ENCODE measurements at places on chromosomes 2 and 18.
A peak's percentile ranks its signal among the peaks of the same experiment; 100 is the strongest.

DNA sequence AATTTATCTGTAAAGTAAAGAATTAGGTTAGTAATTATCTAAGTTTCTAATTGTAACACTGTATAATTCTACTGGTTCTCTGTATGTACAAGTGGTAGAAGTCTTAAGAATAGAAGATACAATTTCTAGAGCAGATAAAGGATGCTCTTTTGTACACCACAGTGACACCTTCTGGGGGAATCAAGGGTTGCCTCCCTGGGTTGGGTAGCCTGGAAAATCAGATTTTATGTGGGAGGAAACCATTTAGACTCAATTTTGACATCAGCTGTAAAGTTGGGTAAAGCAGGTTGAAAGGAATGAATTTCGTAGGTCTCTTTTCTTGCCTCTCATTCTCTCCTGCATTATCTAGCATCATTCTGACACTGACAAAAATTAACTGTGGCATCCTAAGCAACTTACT, 354.8 kb downstream of the DCC start:
- DNase-seq: no peak

DNA sequence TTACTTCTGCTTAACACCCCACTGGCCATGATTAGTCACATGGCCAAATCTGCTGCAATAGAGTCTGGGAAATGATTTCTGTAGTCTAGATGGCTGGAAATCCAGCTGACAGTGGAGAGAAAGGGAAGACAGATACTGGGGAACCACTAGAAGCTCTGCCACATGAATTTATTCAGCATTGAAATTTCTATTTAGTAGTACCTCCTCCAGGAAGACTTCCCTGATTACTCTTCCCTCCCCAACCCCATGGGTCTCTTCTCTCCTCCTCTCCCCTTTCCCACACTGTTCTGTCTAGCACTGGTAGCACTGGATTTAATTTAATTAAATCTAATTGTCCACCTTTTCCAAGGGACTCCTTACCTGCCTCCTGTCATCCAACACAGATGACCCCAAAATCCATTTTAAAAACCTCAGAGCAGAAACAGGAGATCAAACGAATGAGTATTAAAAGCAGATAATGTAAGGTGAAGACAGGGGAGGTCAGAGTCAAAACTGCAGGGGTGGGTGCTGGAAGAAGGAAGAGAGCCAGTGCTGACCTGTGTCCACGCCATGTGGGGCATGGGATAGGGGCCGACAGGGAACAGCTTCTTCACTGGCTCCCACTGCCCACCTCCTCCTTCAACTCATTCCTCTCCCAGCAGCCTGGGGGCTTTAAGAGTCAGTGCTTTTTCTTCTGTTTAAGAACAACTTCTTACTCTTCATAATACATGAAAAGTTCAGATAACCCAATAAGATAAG, 169.2 kb upstream of the HS6ST1 start:
- peak; percentile 46 for DNase-seq

- DNase-seq: no peak
Observed at GRCh38 chr18:22300665-22301636, 116.8 kb downstream of the CTAGE1 start.

GRCh38 chr2:69462780-69463179, 25.5 kb upstream of the NFU1 start:
- DNase-seq: no peak

DNA sequence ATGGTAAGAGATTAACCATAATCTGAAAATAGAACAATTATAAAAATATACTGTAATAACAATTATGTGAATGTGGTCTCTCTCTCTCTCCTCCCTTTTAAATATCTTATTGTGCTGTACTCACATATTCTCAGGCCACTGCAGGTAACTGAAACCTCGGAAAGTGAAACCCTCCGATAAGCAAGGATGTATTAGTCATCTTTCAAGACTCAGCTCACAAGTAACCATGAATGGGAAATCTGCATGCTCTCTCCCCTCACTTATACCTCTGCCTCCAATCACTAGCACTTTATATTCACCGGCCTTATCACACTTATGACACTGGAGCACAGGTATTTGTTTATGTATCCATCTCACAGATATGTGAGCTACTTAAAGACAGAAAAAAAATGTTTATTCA, 139.7 kb downstream of the LRP2 start:
- no peak for DNase-seq

DNA sequence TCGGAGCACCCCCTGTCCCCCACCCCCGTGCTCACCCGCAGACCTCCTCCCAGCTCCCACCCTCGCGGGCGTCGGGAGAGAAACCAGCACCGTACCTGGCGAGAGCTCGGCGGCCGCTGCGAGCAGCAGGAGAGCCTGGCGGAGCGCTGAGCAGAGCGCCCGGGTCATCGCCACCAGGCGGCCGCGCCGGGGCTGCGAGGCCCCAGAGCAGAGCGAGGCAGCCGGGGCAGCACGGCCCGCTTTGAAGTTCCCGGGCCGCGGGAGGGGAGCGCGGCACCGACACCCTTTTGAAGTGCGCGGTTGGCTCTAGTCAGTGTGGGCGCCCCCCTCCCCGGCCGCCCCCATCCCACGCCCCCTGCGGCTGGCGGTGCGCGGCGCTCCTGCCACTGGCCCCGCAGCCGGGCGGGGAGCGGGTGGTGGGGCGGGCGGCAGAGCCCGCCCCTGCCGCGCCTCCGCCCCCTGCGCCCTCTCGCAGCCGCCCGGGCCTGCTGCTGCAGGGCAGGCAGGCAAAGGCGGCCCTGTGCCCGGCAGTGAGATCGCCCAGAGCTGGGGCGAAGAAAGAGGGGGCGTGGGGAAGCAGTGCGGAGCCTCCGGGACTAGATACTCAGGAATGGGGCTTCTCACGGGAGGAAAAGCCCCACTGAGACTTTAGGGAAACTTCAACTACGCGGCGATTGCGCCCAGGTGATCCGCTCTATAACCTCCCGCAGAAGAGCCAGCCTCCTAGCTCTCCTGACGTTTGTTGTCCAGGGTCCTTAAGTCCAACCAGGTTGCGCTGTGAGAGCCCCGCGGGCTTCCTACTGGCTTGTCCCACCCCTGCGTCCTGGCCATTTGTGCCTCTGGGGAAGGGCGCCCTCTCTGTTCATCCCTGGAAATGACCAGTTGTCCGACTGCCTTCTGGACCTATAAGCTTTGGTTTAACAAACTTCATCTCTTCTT, at the start of gene ACVR1C:
Gene ACVR1C, minus strand, starts transcription at position 388 of the 939 bp plus-strand sequence. Its CDS starts 220 bp downstream, at position 168.
- DNase-seq: no peak
